ENCODE measurements at places on chromosomes 2 and 18.

DNA sequence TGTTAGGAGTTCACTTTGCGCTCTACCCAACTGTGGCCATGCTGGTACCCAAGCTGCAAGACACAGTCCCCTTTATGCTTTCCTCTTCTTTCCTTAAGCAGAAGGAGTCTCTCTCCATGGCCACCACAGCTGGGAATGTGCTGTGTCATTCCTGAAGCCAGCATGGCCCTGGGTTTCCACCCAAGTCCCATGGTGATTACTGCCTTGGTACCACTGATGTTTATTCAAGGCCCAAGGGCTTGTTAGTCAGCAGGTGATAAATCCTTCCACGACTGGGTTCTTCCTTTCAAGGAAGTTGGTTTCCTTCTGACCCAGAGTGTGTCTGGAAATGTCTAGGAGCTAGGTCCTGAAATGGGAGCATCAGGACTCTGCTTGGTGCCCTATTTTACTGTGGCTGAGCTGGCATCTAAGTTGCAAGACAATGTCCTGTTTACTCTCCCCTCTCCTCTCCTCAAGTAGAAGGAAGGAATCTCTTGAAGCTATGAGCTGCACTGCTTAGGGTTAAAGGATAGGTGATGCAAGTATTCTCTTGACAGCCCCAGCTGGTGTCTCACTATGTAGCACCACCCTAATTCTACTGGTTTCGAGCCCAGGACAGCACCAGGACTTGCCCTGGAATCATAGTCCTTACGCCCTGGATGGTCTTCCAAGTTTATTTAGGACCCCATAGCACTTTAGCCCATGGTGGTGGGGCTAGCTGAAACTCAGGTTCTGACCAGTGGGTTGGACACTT is 18.7 kb upstream of the NUP35 start:
- DNase-seq = no peak

GRCh38 chr18:48996041-48996440 is 45.3 kb upstream of the SMAD7 start:
- no peak for DNase-seq

DNA sequence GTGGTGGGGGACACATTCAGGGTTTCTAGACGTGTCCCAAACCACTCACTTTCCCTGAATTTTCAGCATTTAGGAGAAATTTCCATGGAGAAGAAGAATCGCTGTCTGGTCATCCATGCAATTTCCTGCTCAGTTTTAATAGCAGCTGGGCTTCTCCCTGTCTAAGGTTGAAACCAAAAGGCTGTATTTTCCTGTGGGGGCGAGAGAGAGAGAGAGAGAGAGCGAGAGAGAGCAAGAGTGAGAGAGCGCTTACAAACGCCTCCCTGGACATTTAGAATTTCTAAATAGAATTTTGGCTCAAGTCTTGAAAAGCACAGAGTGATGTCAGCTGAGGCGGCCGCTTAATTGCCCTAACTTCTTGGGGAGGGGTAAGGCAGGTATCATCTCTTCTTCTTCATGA is 110.8 kb downstream of the SETBP1 start:
- no peak for DNase-seq

DNA sequence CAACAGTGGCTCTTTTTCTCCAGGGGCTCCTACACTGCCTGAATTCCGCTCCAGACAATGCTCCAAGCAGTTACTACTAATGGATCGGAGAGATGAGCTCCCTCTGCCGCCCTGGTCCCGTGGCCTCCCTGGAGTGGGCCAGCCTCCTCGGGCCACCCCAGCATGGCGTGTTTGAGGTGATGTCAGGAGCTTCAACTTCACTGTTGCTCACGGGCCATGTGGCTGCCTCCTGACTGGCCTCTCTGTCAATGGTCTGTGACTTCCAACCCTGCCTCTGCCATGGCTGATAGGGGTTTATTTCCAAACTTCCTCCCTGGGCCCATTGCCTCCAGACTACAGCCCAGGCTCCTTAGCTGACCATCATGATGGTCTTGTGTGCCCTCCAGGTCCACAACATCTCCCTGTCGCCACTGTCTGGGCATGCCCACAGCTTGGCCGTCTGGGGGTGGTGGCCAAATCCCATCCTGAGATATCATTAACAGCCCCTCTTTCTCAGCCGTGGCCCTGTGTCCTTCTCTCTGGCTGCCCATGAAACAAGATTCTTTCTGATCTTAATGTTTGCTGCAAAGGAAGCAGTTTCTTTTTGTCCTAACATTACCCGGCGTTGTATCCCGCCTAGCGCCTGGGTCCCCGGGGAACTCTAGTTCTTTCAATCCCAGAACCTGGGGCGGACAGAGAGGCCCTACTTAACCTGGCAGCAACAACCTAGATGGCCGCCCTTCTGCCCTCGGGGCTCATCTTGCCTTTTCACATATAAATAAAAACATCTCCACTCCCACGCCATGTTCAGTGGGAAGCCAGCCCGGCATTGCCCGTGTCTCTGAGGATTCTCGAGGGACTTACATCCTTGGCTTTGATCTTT is 38.1 kb downstream of the ATOH8 start:
- DNase-seq = no peak

DNA sequence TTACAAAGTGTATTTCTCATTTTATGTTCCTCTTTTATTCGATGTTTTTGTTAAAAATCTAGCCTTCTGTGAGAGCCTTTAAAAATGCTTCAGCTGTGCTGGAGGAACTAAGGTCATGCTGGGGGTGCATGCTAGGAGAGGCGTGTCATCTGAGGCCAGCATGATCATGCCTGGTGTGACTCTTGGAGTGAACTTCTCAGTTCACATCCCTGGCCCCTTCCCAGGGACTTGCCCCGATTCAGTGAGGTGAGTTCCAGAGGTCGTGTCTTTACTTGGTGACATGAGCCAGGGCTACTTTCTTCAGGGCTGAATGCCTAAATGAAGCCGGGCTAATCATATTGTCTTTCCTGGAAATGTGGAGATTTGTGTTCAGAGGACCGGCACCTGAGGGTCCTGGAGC is 264.9 kb downstream of the MREG start:
- no peak for DNase-seq

- DNase-seq = no peak
These were observed 73.9 kb downstream of the EMILIN2 start for GRCh38 chr18:2920546-2921343.

DNA sequence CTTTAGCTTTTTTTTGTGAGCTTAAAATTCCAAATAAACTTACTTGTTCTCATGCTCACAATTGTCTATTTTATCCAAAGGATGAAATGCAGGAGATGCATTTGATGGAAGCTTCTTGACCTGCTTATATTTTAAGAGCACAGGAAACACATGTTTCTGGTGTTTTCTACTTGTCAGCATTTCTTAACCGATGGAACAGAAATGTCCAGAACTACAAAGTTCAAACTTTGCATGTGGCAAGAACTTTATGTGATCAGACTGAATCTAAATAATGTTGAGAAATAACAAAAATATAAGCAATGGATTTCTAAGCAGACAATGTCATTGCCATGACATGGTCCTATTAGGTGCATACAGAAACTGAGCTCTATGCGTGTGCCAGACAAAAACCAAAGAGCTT is 9.9 kb upstream of the CTLA4 start:
- DNase-seq = no peak

- DNase-seq = peak; percentile 35
These were observed 754.9 kb downstream of the RNF144A start for GRCh38 chr2:7672027-7672684.

- DNase-seq = no peak
These were observed 118.7 kb downstream of the CYP26B1 start for GRCh38 chr2:72028996-72029395.

DNA sequence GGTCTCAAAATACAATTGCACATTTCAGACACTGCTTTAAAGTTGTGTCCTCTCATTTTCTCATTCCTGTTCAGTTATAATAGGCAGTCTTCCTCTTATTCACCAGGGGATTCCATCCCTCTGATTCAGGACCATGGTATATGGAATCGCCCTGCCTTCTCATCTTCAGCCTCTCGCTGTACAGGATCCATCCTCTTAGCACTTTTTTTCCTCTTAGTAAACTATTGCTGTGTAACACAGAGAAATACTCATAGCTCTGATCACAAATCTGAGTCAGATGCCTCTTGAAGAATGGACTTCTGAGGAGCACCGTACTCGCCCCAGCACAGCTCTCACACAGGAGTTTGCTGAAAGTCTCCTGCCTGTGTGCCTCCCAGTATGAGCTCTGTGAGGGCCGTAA is 11.3 kb downstream of the RMP24 start:
- no peak for DNase-seq

DNA sequence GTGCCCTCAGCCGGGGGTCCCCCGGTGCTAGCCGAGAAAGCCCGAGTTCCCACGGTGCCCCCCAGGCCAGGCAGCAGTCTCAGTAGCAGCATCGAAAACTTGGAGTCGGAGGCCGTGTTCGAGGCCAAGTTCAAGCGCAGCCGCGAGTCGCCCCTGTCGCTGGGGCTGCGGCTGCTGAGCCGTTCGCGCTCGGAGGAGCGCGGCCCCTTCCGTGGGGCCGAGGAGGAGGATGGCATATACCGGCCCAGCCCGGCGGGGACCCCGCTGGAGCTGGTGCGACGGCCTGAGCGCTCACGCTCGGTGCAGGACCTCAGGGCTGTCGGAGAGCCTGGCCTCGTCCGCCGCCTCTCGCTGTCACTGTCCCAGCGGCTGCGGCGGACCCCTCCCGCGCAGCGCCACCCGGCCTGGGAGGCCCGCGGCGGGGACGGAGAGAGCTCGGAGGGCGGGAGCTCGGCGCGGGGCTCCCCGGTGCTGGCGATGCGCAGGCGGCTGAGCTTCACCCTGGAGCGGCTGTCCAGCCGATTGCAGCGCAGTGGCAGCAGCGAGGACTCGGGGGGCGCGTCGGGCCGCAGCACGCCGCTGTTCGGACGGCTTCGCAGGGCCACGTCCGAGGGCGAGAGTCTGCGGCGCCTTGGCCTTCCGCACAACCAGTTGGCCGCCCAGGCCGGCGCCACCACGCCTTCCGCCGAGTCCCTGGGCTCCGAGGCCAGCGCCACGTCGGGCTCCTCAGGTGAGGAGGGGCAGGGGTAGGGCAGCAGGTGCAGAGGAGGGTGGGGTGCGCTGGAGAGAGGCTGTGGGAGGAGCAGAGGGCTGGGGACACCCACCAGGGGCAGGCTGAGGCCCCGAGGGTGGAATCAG is 14.1 kb upstream of the GMPPA start:
- no peak for DNase-seq

DNA sequence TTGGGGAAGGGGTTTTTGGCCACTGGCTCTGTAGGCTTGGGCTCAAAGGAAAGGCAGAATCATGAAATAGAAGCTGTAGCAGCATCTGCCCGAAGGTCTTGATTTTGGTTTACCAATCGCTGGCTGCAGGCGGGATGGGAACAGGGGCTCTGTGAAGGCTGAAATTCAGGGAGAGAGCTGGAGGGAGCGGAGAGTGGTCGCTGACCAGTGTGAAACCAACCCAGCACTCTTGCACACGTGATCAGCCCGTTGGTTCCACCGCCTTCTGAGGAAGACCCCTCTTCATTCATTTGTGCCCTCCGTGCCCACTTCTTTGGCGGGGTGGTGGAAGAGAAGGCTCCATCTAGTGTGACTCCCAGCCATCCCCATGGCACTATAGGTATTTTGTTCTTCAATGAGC is 82.6 kb downstream of the KLHL29 start:
- DNase-seq = no peak

DNA sequence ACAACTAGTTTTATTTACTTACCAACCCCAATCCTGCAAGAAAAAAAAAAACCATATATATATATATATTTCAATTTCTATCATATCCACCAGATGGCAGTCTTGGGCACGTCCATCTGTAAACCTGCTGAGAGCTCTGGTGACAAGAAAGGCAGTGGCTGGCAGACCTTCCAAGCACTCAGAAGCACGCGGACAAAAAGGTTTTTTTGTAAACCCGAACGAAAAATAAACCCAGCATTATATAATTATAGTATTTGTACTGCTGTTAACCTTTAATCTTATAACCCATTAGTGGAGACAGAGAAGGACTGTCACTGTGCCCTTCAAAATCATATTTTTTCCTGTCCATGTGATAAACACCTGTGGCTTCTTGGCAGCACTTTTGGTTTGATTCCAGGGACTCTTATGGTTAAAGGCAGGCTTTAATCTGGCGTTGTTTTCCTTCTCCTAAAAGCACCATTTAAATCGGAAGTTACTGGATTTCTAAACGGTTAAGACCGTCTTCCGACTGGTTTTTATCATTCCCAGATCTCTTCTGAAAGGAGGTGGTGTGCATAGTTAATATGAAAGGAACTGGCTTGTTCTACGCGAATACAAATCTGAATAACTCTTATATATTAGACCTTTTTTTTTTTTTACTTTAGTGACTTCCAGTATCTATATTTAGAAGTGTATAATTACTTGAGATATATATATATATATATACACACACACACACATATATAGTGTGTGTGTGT is 31.0 kb upstream of the SLC3A1 start:
- no peak for DNase-seq

DNA sequence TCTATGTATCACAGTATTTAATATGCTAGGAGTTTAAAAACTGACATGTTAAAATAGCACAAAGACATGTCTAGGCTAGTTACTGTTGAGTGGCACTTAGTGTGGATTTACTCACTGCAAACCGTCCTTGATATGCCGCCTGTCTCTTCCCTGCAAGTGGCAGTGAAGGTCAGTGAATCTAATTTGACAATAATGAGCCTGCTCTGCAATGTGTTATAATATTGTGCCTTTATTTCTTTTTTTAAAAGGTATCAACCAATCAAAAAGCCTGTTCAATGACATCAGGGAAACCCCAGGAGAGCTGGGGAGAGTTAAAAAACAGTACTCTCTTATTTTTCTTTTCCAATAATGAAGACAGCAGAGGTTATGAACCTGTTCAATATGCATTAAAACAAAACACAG is 384.1 kb downstream of the ERBB4 start:
- no peak for DNase-seq

GRCh38 chr2:210913461-210913860 is 357.1 kb downstream of the CPS1 start:
- no peak for DNase-seq

- no peak for DNase-seq
These were observed 23.2 kb downstream of the RND3 start for GRCh38 chr2:150464270-150464669.

DNA sequence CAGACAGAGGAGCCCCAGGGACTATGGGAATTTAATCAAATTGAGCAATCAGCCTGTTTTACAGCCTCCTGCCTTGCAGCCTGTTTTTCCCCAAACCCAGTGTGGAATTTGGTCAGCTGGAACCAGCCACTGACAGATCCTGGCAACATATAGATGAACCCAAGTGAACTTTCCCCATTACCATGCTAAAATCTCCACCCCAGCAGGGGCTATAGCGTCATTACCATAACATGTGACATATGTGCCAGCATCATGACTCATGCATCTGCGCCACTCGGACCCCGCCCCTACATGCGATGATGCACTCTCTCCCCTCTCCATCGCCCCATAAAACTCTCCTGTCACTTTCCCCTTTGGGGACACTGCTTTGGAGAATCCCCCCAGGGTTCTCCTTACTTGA is 17.3 kb upstream of the FEZ2 start:
- no peak for DNase-seq

DNA sequence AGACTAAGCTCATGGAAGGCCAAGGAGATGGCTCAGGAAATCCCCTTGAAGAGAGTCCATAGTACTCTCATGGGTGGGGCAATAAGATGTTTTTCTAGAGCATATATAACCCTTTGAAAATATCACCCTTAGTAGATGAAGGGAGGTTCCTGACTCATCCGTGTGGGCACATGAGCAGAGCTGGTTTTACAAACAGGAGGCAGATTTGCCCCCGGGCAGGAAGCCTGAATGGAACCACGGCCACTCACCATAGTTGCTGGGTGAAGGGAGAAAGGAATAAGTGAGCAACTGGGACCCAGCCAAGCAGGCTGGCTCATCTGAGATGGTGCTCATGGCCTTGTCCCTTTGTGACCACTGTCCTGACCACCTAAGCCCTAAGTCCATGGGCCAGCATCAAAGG is 29.0 kb upstream of the MAPRE3 start:
- no peak for DNase-seq

- DNase-seq = peak; percentile 9
These were observed 47.1 kb upstream of the SELENOI start for GRCh38 chr2:26298638-26299393.

Data from GM12878 (cell line).